ENCODE measurements at places on chromosomes 5 and 9.

- DNase-seq, result peak; percentile 72
Observed at GRCh38 chr9:35102769-35103659, at the start of gene STOML2. TSS of gene STOML2 (minus strand) at chr9:35103131. CDS start at chr9:35103094, 37 bp downstream.

GRCh38 chr5:171010086-171010485 is 148.3 kb downstream of the RANBP17 start:
- no peak for DNase-seq

- DNase-seq, result no peak
Observed at GRCh38 chr9:35714123-35714522, 17.9 kb downstream of the TLN1 start.

- DNase-seq, result no peak
Observed at GRCh38 chr9:95028853-95029219, 288.7 kb downstream of the FANCC start.

DNA sequence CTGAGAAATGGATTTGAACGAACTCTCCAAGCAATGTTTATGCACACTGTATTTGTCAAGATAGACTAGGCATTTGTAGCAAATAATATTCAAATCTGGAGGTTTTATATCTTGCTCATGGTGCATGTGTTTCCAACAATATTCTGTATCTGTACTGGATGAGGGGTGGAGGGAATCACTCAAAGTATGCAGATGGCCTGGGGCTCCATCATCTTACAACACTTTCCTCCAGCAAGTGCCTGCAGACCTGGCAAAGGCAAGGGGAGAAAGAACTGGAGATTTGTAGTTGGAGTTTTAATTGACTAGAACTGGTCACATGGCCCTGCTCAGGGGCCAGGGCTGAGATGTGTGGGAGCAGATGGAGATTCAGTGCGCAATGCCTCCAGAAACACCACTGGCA is 309.0 kb downstream of the PLK2 start:
- no peak for DNase-seq

DNA sequence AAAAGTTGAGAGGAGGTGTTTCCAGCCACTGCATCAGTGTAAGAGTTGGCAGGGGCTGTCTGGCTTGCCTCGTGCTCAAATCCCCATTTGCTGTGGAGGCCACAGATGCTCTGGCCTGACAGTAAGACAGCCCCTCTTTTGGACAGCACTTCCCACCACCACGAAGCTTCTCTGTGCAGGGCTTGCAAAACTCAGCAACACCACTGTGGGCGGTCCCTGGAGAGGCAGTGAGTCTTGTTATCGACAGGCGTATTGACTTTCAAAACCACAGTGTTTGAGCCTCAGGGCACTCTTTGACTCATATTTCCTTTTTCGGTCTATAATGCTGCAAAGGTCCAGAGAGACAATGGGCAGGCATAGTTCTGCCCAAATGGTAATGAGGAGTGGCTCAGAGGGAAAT is 539.5 kb downstream of the EBF1 start:
- DNase-seq, result no peak

DNA sequence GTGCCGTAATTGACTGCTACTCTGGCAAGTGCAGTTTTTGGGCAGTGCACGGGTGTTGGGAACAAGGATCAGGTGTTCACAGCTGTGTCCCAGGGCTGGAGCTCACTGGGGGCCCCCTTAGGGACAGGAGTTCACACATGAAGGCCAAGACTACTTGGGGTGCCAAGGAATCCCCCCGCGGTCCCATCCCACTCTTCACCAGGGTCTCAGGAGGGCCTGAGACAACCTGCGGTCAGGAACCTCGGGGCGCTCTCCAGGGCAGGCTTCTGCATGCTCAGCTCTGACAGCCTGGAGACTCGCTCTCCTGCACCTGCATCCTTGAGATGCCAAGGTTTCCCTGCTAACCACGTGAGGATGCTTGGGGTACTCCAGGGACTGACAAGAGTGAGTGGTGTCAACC is 2.3 kb upstream of the MAN1B1 start:
- DNase-seq, result no peak

DNA sequence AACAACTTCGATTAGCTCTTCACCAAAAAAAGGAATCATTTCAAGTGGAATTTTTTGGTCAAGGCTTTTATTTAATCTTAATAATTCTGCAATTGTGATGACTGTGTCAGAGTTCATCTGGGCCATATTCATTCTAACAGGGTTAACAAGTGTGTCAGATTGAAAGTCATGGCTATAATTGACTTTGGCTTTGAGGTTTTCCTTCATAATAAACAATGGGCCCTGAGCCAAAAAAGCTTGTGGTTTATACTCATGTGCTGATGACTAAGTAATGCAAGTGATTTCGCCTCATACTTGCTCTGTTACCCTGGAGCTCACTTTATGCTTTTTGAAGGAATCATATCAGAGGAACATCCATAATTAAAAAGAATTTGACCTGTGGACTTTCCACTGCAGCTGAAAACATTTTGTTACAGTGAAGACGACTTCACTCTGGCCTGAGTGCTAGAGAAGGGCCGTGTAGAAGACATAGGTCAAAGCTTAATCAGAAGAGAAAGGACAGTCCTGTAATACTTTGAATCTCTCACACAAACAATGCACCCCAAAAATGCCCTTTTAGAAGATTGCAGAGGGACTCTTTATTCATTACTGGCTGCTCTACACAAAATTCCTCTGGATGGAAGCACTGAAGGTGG is 101.7 kb downstream of the GDNF start:
- no peak for DNase-seq

- no peak for DNase-seq
Observed at GRCh38 chr5:159764283-159765134, 151.8 kb upstream of the ADRA1B start.

DNA sequence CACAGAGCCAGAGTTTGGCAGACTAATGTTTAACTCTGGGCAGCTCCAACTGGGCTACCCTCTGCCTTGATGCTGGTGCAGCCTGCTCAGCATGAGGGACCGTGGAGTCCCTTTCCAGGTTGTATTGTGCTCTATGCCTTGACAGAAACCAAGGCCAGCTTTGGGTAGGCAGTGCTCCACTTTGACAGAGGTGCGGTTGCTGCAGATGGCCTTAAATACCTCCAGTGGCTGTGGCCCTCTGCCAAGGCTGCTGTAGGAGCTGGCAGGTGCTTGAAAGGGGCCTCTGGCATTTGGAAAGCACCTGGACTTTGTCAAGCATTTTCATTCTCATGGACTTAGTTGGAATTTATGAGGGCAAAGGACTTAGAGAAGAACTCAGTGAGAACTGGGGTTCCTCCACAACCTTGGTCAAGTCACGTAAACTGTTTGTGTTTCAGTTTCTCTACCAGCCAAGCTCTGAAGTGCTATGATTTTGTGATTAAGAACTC is 249.7 kb upstream of the ZNF462 start:
- no peak for DNase-seq

GRCh38 chr5:63655043-63655442 is 307.2 kb downstream of the HTR1A start:
- DNase-seq, result no peak

DNA sequence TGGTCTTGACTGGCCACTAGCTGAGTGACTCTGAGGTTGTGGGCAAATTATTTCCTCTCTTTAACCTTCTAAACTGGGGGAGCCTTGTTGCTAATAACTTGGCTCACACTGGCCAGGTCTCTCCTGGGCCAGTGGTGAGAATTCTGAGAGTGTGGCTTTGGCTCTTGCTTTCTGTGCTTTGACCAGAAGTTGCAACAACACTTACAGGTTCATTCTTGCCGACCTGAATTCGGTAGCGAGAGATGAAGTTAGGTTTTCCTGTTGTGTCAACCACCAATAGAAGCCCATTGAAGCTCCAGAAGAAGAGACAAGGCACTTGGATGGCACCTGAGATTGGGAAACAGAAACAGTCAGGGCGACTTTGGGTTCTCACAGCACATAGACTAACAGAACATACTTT is 19.8 kb downstream of the FAXDC2 start:
- DNase-seq, result no peak

DNA sequence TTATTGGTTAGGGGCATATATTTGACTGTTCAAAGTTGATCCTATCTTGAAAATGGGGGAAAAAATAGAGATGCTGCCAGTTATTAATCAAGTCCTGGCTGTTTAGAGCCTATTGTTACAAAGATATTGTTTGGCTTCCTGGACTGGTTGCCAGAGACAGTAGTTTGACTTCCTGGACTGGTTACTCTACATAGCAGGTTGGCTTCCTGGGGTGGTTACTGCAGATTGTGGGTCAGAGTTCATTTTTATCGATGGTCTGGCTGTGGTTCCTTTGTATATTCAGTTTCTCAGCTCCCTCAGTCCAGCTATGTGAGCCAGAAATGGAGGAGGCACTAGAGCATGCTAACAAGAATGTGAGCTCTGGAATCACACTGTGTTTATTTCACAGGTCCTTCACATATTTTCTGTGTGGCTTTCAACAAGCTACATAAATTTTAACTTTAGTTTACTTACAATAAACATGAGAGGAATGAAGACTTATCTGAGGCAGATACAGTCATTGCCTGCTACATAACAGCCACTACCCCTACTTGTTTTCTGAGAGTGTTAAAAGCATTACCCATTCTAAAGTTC is 137.6 kb downstream of the TRPM3 start:
- no peak for DNase-seq

GRCh38 chr5:58670582-58670981 is 87.7 kb downstream of the RAB3C start:
- DNase-seq, result no peak

- DNase-seq, result no peak
Observed at GRCh38 chr5:96243862-96244261, 189.2 kb downstream of the PCSK1 start.

- no peak for DNase-seq
Observed at GRCh38 chr5:89110916-89111646, 228.1 kb upstream of the MEF2C start.

GRCh38 chr5:147454996-147455677 is 54.7 kb downstream of the DPYSL3 start:
- no peak for DNase-seq

DNA sequence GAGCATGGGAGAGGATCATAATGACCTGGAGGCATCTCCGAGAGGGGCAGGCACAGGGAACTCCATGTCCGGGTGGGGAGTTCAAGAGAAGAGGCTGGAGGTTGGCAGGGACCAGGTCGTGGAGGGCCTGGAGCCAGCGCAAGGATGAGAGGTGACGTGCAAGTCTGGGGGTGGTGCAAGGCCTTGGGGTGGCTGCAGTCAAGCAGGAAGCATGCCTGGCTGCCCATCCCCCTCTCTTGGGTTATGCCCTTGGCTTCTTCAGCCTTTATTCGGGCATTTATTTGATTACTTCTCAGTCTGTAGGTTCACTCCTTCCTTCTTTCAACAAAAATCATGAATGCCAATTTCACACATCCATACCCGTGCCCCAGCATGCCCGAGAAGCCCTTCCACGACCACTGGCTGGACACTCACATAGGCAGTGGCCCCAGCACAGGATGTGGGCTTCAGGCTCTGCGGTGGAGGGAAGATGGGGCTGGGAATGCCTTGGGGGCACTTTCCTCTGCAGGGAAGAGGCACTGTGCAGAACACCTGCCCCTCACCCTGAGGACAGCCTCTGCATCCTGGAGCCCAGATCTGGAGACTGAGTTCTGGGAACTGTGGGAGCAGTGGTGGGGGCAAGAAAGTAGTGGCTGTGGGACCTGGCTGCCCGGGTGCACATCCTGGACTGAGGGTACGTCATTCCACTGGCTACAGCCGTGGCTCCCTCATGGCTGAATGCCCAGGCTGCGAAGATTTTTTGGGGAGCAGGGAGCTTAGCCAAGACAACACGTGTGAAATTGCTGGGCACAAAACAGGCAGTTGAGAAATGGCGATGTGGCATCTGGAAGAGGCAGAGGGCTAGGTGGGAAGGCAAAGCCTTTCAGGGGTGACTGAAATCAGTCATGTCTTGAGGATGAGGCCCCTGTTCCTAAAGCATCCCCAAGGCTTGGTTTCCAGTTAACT is 38.6 kb downstream of the CRB2 start:
- DNase-seq, result no peak

DNA sequence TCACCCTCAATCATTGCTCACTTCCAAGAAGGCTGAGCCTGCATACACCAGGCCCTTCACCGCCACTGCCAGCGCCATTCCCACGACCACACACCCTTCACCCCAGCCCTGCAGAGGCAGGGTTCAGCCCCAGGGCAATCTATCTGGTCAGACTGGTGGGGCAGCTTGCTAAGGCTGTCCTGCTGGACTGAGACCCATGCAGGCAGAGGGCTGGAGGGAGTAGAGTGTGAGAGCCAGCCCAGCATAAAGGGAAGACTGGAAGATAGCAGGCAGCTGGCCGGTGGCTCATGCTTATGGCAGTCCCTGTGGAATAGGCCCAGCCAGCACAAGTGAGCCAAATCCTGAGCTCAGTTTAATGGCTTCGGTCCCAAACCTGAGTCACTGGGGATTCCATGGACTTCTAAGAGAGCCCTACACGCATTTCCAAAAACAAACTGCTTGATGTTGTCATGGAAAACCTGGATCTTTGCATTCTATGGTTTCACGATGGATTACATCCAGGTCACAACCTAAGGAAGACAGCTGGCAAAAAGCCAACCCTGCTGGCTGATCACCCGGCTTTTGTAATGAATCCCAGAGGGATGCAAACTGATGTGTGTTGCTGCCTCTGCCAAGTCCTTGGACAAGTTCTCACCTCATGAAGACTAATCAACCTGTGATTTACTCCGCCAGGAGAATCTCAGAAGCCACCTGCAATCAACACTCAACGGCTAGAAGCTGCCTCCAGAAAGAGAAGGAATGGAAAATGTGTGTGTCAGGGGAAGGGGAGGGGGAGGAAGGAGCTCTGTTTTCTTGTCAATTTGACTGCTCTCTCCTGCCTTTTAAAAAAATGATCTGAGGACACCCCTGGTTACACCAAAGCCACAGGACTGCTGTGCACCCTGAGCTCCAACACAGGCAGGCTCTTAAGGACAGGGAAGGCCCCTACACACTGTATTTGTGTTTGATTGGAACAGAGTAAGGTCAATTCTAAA is 143.6 kb downstream of the LHFPL2 start:
- no peak for DNase-seq

- no peak for DNase-seq
Observed at GRCh38 chr9:17962747-17963146, 383.9 kb downstream of the SH3GL2 start.

- no peak for DNase-seq
Observed at GRCh38 chr5:52878656-52879055, 90.9 kb downstream of the ITGA1 start.

DNA sequence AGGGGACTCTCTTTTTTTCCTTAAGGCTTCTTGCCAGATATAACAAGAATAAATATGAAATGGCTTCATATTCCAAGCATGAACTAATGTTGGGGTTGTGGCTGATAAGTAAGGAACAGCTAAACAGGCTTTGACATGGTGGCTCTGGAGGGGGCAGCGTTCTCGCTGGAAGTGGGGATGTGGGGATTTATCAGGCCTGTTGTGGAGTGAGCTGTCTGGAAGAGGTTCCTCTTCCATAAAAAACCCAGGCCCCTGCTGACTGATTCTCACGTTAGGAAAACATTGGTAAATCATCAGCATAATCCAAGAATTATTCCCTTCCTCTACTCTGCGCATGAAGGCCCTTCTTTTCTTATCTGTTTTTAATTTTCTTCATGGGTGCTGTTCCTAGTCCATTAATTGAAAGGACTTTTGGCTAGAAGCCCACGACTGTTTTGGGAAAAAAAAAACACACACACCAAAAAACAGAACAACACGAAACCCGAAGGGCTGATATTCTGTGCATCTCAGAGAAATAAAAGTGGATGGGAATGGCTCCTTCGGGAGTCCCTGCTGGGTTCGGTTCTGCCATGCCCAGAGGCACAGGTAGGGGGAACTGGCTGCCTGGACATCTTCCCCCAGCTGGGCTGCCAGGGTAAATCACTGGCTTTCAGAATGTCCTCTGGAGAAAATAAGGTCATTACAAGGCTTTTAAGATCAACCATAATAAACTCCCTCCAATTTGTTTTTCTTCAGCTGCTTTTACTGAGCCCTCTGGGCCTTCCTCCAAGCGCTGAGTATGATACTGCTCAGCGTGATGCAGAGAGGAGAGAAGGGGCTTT is 297.0 kb downstream of the SLIT3 start:
- DNase-seq, result no peak

- DNase-seq, result no peak
Observed at GRCh38 chr9:127735530-127736185, 564 bp upstream of the TOR2A start.
